ENCODE measurements at places on chromosomes 5 and 9. TPM values are rescaled to one million over a fixed set of nuclear protein-coding genes. Genes with fewer than 3 reads are reported as not detected.

GRCh38 chr5:143682246-143682905 is 129.6 kb upstream of the HMHB1 start:
- H3K27ac ChIP-seq, result no peak overlapping the region
- no peak overlapping the region for H3K4me3 ChIP-seq
- H3K36me3 ChIP-seq, result no peaks in the 10 kb centered on the region
- H3K4me1 ChIP-seq, result no peaks in the 10 kb centered on the region

Gene PCDHB11
- 0.92 TPM for total RNA-seq

- H3K4me3 ChIP-seq, result no peak overlapping the region
- DNase-seq, result no peak
- H3K27me3 ChIP-seq, result no peaks in the 10 kb centered on the region
Observed at GRCh38 chr9:78218890-78219289, 17.0 kb upstream of the CEP78 start.

DNA sequence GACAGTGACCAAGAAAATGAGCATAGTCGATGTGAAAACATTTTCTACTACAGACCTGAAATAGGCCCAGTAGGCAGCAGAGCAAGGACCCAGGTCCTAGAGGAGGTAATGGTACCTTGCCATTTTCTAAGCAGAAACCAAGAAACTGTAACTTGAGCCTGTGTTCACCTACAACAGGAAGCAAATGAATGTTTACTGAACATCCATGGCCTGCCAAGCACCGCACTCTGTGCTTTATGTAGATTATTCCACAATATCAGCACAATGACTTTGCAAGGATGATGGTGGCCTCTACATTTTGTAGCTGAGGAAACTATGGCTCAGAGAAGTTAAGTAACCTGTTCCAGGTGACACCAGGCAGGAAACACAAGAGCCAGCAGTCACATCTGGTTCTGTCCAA is 215.3 kb downstream of the SPOCK1 start:
- H3K4me3 ChIP-seq, result no peak overlapping the region
- no peaks in the 10 kb centered on the region for H3K27me3 ChIP-seq
- no peaks in the 10 kb centered on the region for H3K36me3 ChIP-seq
- no peaks in the 10 kb centered on the region for H3K4me1 ChIP-seq
- DNase-seq, result no peak

DNA sequence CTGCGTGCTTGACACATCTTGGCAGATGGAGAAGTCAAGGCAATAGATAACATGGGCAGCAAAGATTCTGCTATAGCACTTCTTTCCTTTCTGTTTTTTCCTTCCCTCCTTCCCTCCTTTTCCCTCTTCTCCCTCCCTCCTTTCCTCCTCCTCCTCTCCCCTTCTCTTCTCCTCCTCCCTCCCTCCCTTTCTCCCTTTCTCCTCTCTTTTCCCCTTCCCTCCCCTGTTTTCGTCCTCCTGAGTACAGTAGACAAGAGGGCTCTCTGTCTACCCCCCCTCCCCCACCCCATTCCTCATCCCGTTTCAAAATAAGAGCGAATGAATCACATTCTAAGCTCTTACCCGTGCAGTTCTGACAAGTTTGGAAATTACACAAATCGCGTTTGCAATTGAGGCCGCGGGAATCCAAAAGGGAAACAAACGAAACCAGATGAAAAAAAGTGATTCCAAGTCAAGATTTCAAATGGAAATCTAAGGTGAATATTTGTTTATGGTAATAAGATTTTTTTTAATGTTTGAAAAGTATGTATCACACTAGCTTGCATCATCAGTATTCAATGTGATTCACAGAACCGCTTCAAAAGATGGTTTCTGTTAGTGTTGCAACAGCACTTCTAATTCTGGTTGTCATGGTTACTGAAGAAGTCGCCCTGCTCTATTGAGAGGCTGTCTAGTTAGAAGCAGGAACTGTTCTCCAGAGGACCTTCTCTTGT is 1.3 kb downstream of the NIM1K start:
- H3K36me3 ChIP-seq, result no peaks in the 10 kb centered on the region
- no peak overlapping the region for H3K27ac ChIP-seq
- peaks cover 49% of the 10 kb centered on the region for H3K27me3 ChIP-seq
- no peak for DNase-seq

DNA sequence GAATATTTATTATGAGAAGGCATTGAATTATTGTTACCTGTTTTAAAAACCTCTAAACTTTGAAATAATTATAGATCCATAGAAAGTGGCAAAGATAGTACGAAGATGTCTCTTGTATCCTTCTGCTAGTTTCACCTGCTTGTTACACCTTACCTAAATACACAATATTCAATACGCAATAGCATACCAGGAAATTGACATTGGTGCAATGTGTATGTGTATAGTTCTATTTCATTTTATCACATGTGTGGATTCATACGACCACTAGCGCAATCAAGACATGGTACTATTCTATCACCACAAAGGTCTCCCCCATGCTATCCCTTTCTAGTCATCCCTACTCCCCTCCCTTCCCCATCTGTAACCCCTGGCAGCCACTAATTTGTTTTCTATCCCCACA is 8.5 kb upstream of the OR2S2 start:
- no peaks in the 10 kb centered on the region for H3K36me3 ChIP-seq
- H3K4me3 ChIP-seq, result no peak overlapping the region
- peaks cover 51% of the 10 kb centered on the region for H3K27me3 ChIP-seq
- no peak for DNase-seq
- peaks cover 5% of the 10 kb centered on the region for H3K4me1 ChIP-seq

Gene PCDHA3
- 3.4 TPM for total RNA-seq

Gene MLANA
- total RNA-seq, result not detected

Gene C1QTNF2
- 0.44 TPM for total RNA-seq

Gene PCDHB6
- total RNA-seq, result 0.24 TPM

Gene SAXO1
- total RNA-seq, result 0.02 TPM

Gene MAP1B
- 65.7 TPM for total RNA-seq

DNA sequence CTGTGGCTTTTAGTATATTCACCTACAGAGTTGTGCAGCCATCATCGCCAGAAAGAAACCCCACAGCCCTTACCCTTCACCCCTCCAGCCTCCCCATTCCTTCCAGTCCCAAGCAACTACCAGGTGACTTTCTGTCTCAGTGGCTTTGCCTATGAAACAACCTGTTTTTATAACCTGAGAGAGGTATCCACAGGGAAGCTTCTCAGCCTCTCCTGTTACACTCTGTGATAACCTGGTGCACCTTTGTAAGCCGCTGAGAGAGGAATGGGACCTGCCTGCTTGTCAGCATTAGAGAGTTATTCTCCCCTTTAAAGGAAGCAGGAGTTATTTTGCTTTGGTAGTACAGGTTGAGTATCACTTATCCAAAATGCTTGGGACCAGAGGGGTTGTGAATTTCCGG is 93.6 kb downstream of the TRIO start:
- H3K4me1 ChIP-seq, result peaks cover 62% of the 10 kb centered on the region
- H3K27ac ChIP-seq, result peak overlapping the region; percentile 5
- no peaks in the 10 kb centered on the region for H3K36me3 ChIP-seq
- no peak for DNase-seq
- H3K27me3 ChIP-seq, result no peaks in the 10 kb centered on the region

Gene PDE8B
- 0.53 TPM for total RNA-seq

- H3K27me3 ChIP-seq, result peaks cover 8% of the 10 kb centered on the region
- no peak for DNase-seq
- no peak overlapping the region for H3K4me3 ChIP-seq
Observed at GRCh38 chr5:136018814-136019783, 9.7 kb upstream of the TGFBI start.

Gene LRRC26
- 1.1 TPM for total RNA-seq

GRCh38 chr9:122463828-122464632 is 13.7 kb downstream of the OR1J1 start:
- H3K4me3 ChIP-seq, result peak overlapping the region; percentile 34
- H3K36me3 ChIP-seq, result no peaks in the 10 kb centered on the region
- H3K27me3 ChIP-seq, result peaks cover 52% of the 10 kb centered on the region
- peak; percentile 64 for DNase-seq
- no peak overlapping the region for H3K27ac ChIP-seq
- H3K4me1 ChIP-seq, result peaks cover 2% of the 10 kb centered on the region

GRCh38 chr5:61974680-61975079 is 331.3 kb upstream of the KIF2A start:
- DNase-seq, result no peak
- no peaks in the 10 kb centered on the region for H3K36me3 ChIP-seq
- no peak overlapping the region for H3K4me3 ChIP-seq
- no peaks in the 10 kb centered on the region for H3K4me1 ChIP-seq

DNA sequence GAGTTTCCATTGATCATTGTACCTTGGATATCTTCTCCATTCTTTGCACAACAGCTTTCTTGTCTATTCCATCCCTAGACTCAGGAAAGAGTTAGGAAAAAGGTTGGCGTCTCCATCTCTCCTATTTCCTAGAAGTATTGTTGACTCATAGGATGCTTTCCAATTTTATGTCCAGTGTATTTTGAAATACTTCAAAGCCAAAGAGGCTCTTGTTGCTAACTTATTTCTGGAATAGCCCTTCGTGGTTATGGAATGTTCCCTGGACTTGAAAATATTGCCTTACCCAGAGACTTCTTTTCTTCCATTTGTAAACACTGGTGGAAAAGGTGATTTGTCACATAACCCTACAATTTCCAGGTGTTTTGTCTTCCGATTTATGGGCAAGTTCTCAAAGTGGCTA is 402.3 kb upstream of the ZNF608 start:
- no peak overlapping the region for H3K27ac ChIP-seq
- no peaks in the 10 kb centered on the region for H3K27me3 ChIP-seq
- H3K4me1 ChIP-seq, result peaks cover 49% of the 10 kb centered on the region
- H3K36me3 ChIP-seq, result no peaks in the 10 kb centered on the region

DNA sequence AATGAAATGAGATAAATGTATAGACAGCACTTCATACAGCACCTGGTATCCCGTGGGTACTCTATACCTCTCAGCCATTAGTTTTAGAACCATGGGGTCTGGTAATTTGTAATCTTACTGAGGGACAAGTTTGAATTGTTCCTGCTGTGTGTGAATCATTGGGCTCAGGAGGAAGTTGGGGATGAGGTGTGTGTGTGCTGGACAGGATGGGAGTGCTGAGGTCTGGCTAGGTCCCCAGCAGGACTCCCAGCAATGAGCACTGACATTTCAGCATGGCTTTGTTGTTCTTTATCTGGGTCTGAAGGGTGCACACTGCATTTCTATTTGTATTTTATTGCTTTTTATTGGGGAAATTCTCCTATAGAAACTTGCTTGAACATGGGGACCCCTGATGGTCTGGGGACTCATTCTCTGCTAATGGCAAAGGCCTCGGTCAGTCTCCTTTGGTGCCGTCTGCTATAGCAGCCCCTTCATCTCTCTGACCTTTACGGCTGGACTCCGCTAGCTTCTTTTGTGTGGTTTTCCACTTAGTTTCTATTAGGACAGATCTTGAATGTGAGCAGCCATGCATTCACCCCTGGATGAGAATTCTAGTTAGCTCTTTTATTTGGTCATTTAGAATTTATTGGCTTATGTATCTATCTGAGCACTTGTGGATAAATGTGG is 98.1 kb downstream of the SREK1 start:
- H3K4me3 ChIP-seq, result no peak overlapping the region
- H3K27ac ChIP-seq, result no peak overlapping the region
- H3K4me1 ChIP-seq, result no peaks in the 10 kb centered on the region
- H3K27me3 ChIP-seq, result no peaks in the 10 kb centered on the region
- no peaks in the 10 kb centered on the region for H3K36me3 ChIP-seq
- no peak for DNase-seq

Gene PKD2L2
- total RNA-seq, result 0.21 TPM

Gene LHX3
- 0.11 TPM for total RNA-seq

- H3K4me1 ChIP-seq, result no peaks in the 10 kb centered on the region
- no peaks in the 10 kb centered on the region for H3K36me3 ChIP-seq
- no peak for DNase-seq
- H3K4me3 ChIP-seq, result no peak overlapping the region
Observed at GRCh38 chr9:68427216-68427977, 71.0 kb downstream of the PGM5 start.

DNA sequence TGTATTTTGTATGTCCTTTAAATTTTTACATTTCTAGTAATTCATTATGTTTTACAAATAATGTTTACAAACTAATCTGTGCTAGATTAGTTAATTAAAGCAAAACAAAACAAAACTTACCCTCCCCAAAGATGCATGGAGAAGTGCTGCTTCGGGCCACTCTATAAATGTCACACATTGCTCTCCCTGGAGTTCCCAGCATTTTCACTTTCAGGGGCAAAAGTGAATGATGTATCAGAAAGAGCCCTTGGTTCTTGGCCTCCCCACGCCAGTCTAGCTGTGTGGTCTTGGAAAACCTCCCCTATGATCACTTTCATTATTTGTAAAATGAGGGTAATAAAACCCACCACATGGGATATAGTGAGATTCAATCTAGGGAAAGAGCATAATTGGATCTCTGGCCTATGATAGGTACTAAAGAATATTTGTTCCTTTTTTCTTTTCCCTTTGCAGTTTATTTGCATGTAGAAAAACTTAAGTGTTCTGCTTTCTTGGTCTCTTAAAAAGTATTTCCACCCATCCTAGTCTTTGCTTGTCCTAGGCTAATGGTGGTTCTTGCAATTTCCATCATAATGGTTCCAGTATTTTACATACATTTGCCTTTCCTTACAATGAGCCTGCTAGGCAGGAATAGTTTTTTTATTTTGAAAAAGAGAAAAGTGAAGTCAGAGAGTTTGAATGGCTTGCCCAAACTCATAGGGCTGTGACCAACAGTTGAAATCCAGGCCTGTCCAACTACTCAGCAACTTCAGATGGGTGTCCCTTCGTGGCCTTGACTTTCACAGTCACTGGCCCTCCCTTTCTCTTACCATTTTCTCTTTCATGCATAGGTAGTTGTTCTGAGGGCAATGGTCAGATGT is 184.5 kb upstream of the KLF4 start:
- no peaks in the 10 kb centered on the region for H3K27me3 ChIP-seq
- H3K4me1 ChIP-seq, result peaks cover 40% of the 10 kb centered on the region
- H3K36me3 ChIP-seq, result 0 out of 2 replicates have a peak, but pooled peaks cover 5% of the 10 kb centered on the region

GRCh38 chr9:112605518-112605917 is 112.4 kb downstream of the INIP start:
- H3K4me3 ChIP-seq, result no peak overlapping the region
- no peaks in the 10 kb centered on the region for H3K27me3 ChIP-seq
- no peak for DNase-seq
- H3K27ac ChIP-seq, result no peak overlapping the region
- H3K36me3 ChIP-seq, result no peaks in the 10 kb centered on the region
- H3K4me1 ChIP-seq, result peaks cover 11% of the 10 kb centered on the region

DNA sequence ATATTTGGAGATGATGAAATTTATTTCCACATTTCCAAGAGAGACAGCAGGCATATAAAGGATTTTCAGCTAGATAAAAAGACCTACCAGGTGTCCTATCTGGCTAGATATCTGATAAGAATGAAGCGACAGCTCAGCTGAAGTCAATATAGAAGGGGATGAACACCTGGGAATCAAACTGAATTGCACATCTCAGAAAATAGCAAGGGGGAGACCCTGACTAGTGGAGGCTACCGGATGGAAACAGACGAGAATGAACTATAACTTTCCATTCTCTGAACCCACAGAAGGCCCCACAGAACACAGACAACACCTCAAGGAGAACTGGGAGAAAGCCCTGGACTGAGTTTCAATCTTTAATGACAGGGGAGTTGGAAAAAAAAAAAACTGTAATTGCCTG is 51.1 kb downstream of the CPLANE1 start:
- no peaks in the 10 kb centered on the region for H3K36me3 ChIP-seq
- H3K4me3 ChIP-seq, result no peak overlapping the region
- no peak overlapping the region for H3K27ac ChIP-seq

- H3K4me1 ChIP-seq, result peaks cover 19% of the 10 kb centered on the region
- H3K27me3 ChIP-seq, result no peaks in the 10 kb centered on the region
- DNase-seq, result no peak
- peaks cover 4% of the 10 kb centered on the region for H3K36me3 ChIP-seq
Observed at GRCh38 chr5:73031839-73032238, 76.0 kb downstream of the FCHO2 start.

Gene POU5F2
- 0.23 TPM for total RNA-seq

- DNase-seq, result no peak
- no peaks in the 10 kb centered on the region for H3K27me3 ChIP-seq
- 0 out of 2 replicates have a peak, but pooled peaks cover 2% of the 10 kb centered on the region for H3K4me1 ChIP-seq
- no peak overlapping the region for H3K27ac ChIP-seq
- H3K36me3 ChIP-seq, result no peaks in the 10 kb centered on the region
Observed at GRCh38 chr9:116005205-116005604, 148.4 kb upstream of the PAPPA start.

Data from WTC11 (cell line).